ENCODE measurements at places on chromosomes 5 and 9. TPM values are rescaled to one million over a fixed set of nuclear protein-coding genes. Genes with fewer than 3 reads are reported as not detected.
A peak's percentile ranks its signal among the peaks of the same experiment; 100 is the strongest.

OR1J2 gene
- not detected for total RNA-seq

DBH gene
- total RNA-seq, result not detected

CDH9 gene
- not detected for total RNA-seq

GIN1 gene
- 9.7 TPM for total RNA-seq

CRB2 gene
- total RNA-seq, result not detected

GFI1B gene
- not detected for total RNA-seq

PCDHGC4 gene
- not detected for total RNA-seq

GPR150 gene
- total RNA-seq, result 0.37 TPM

PTGER4 gene
- total RNA-seq, result 71.7 TPM

INSYN2B gene
- not detected for total RNA-seq

HARS1 gene
- 83.3 TPM for total RNA-seq

PRLR gene
- total RNA-seq, result 0.02 TPM

CMYA5 gene
- 0.21 TPM for total RNA-seq

ADAMTSL2 gene
- 0.32 TPM for total RNA-seq

ANKRD31 gene
- total RNA-seq, result 0.66 TPM

GRCh38 chr5:139368613-139369012 lies 14.5 kb downstream of the SLC23A1 start:
- DNase-seq, result no peak

- no peak for DNase-seq
Observed at GRCh38 chr5:94395468-94395867, 222.9 kb downstream of the KIAA0825 start.

GRCh38 chr5:62692946-62693713 lies 114.5 kb downstream of the LRRC70 start:
- peak; percentile 7 for DNase-seq

DNA sequence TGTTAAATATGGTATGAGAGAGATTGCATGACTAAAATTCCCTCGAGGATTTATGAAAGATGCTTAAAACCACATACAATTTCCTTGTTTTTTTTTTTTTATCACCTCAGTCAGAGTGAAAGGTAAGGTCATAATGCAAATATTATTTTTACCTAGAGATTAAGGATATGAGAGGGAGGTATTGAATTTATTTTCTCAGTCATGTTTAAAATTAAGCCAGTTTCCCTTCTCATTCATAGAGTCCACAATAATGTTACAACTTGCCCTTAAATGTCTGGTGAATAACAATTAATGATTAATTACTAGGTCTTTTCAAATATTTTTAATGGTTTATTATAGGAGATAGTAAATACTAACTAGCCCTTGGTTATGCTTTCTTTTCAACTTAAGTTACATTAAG lies 144.9 kb upstream of the HAPLN1 start:
- no peak for DNase-seq

DNA sequence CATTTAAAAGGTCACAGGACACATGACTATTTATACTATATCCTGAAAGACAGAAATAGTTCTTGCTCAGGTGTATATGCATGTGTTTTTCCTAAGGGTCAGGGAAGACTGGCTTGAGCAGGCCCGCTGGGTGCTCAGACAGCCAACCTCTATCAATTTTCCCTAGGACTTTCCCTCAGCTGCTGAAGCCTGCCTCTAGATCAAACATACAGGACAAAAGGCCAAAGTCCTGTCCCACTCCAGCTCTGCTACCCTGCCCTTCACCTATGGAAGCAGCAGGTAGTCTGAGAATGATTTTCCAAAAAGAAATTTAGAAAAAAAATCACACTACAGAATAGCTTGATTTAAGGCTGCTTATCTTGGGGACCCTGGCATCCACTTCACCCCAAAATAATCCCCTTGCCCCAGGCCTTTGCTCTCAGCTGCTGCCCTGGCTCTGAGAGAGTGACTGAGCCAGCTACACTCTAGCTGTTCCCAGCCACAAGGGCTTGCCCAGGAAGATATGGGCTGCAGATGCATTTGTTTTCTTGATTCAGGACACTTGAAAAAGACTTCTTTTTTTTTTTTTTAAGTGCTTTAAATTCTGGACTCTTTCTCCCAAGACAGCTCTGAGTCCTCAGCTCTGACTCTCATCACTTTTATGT lies 42.5 kb downstream of the KLHL3 start:
- no peak for DNase-seq

GRCh38 chr5:124511791-124512190 lies 234.6 kb downstream of the ZNF608 start:
- no peak for DNase-seq

DNA sequence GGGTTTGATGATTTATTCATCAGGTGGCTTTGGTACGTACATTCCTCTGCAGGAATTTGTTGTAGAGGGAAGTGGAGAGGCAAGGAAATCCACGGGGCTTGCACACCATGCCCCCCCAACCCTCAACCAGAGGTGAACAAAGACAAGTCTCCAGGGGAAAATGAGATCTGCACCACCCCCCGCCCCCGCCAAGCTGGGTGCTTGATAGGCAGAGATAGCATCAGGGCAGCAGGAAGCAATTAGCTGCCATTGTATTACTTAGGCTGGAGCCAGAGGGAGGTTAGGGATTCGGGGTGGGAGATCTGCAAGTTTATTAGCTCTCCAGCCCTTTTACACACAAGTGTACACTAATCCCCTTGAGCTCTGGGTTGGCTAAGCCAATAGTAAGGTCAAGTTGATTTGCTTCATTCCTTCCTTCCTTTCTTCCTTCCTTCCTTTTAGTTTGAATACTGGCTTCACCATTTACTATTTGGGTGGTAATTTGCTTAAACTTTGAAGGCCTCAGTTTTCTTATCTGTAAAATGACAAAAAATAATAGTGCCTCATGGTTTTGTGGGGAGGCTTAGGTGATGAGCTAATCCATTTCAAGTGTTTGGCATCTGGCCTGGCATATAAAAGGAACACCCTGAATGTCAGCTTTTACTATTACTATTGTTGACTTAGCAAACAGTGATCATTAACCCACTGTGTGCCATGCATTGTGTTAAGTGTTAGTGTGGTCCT lies 34.1 kb downstream of the SPRY4 start:
- DNase-seq, result no peak

GRCh38 chr9:133709015-133709611 lies 29.0 kb downstream of the SARDH start:
- DNase-seq, result peak; percentile 77

GRCh38 chr9:134550584-134550983 lies 91.0 kb upstream of the COL5A1 start:
- no peak for DNase-seq

DNA sequence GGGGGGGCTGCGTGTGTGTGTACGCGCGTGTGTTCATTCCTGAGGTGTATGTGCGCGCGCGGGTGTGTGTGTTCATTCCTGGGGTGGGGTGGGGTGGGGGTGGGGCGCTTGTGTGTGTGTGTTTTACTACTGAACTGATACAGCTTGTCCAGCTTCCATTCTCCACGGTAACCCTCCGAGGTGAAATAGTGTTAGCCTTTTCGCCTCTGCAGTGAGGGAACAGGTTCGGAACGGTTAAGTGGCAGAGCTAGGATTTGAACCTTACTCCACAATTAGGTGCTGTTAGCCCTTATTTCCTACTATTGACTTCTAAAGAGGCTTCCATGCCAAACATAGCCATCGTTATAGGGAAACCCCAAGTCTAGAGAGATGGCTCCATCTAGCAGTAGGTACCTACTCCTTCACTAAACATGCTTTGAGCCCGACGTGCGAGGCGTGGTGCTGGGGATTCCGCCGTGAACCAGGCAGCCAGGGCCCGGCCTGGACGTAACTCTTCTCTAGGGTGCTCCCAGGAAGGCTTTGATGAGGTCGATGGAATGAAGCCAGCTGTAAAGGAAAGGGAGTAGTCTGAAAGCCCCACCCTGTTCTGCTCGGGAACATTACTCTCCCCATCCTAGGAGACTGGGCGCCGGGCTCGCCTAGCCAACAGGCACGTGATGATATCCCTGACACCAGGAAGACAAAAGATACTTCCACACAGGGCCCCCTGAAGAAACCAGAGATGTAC lies 782 bp upstream of the SKP1 start:
- DNase-seq, result peak; percentile 29

GRCh38 chr9:6676254-6676921 lies 30.9 kb upstream of the GLDC start:
- no peak for DNase-seq

DNA sequence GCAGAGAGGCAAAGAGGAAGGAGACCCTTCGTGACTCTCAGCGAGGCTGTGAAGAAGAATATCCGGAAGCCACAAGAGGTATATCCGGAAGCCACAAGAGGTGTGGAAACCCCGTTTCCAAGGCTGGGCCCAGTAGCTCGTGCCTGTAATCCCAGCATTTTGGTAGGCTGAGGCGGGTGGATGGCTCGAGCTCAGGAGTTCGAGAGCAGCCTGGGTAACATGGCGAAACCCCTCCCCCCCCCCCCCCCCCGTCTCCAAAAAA lies 612 bp upstream of the BBLN start:
- DNase-seq, result peak; percentile 72

DNA sequence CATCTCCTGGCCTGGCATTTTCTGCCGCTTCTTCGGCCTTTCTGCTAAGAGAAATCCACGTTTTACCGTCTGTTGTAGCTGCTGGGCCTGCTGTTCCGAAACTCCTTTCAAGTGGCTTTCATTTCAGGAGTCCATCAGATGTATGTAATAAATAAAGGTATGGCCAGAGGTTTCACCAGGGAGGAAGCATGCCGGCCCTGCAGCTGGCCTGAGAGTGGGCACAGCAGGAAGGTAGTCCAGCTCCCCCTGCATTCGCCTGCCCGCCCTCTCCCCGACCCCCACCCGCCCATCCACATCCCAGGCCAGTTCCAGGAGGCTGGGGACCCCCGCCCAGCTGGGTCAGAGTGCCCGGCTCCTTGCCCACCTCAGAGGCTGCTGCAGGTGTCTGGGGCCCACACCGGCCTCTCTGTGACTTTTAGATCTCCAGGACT lies 46.4 kb upstream of the EXOC3 start:
- DNase-seq, result no peak

GRCh38 chr5:136924490-136924889 lies 559.1 kb upstream of the TRPC7 start:
- no peak for DNase-seq

- DNase-seq, result no peak
Observed at GRCh38 chr9:79984429-79985067, 412.8 kb downstream of the TLE4 start.

GRCh38 chr9:94874316-94874715 lies 147.8 kb downstream of the AOPEP start:
- DNase-seq, result no peak

- no peak for DNase-seq
Observed at GRCh38 chr9:134773842-134774241, 106.8 kb upstream of the FCN2 start.

GRCh38 chr5:118224546-118224945 lies 763.8 kb downstream of the DTWD2 start:
- DNase-seq, result no peak

DNA sequence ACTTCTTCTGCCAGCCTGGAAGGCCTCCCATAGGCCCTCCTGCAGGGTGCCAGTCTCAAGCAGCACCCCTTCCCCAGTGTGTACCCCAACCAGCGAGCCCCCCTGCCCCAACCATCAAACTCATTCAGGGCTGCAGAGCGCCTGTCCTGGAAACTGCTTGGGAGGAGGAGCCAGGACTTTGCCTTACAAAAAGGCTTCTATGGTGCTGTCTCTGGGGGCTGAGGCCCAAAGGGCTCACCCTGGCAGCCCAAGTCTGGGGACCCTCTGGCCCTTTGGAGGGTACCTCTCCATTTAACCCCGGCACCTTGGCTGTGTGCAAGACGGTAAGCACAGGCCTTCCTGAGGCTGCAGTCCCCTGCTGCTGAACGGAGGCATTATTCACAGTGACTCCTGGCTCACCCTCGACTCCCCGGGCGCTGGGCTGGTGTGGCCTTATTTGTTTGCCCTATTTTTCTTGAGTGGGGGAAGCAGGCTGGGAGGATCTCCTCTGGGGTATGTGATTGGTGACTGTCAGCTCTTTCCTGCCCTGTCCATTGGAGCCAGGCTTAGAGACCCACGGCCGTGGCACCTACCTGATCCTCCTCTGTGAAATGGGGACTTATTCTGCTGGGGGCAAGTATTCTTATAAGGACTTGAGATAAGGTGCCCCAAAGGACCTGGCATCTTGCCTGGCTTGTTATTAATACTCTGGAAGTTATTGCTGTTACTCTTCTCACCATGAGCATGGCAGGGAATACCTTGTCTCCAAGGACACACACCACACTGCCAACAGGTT lies 5.8 kb downstream of the LMX1B start:
- DNase-seq, result no peak

GRCh38 chr9:103617046-103617445 lies 477.1 kb upstream of the SMC2 start:
- no peak for DNase-seq

- no peak for DNase-seq
Observed at GRCh38 chr9:76537150-76537646, 78.2 kb downstream of the GCNT1 start.

GRCh38 chr9:33799928-33800704 lies 4.8 kb downstream of the PRSS3 start:
- no peak for DNase-seq

All from activated CD4-positive, alpha-beta T cell treated with anti-CD3 and anti-CD28 coated beads for 36 hours (primary cell).